ENCODE measurements at places on chromosomes 16 and 17. TPM values are rescaled to one million over a fixed set of nuclear protein-coding genes. Genes with fewer than 3 reads are reported as not detected.

SLC13A5 gene
- under 0.01 TPM for total RNA-seq

SLFN5 gene
- 67.8 TPM for total RNA-seq

PRAC1 gene
- total RNA-seq = not detected

HBA1 gene
- not detected for total RNA-seq

PLLP gene
- not detected for total RNA-seq

KRT40 gene
- total RNA-seq = not detected

VPS9D1 gene
- 9.9 TPM for total RNA-seq

SRSF1 gene
- 434 TPM for total RNA-seq

PPP1R1B gene
- not detected for total RNA-seq

IL34 gene
- total RNA-seq = 1.7 TPM

SPN gene
- not detected for total RNA-seq

SNX20 gene
- total RNA-seq = not detected

CACNG4 gene
- not detected for total RNA-seq

ATAD5 gene
- 3.9 TPM for total RNA-seq

SEZ6L2 gene
- total RNA-seq = 4.7 TPM
